ENCODE measurements at places on chromosomes 2 and 18. TPM values are rescaled to one million over a fixed set of nuclear protein-coding genes. Genes with fewer than 3 reads are reported as not detected.

MERTK gene
- 2.3 TPM for total RNA-seq

MAL gene
- 9.0 TPM for total RNA-seq

MRPL53 gene
- 63.9 TPM for total RNA-seq

DCDC2C gene
- total RNA-seq, result not detected

CELF4 gene
- total RNA-seq, result 38.4 TPM
